Stimulated activated CD8-positive, alpha-beta memory T cell treated with anti-CD3 and anti-CD28 coated beads, Interleukin-7, amount 100 ng/mL, for 4 hours (primary cell): ENCODE measurements at places on chromosomes 13 and 19.

GRCh38 chr19:28737021-28737895 is 475.7 kb downstream of the UQCRFS1 start:
- no peak for DNase-seq

DNA sequence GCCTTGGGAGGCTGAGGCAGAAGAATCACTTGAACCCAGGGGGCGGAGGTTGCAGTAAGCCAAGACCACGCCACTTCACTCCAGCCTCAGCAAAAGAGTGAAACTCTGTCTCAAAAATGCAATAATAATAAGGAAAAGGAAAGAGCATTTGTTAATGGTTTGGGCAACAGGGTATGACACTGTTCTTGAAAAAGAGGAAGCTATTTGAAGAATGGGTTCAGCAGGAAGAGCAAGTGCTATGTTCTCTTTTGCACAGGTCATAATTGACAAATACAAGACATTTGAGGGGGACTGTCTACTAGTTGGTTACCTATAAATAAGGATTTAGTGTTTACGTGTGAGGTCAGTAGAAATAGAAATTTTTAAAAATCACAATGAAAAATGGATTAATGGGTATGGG is 218.3 kb downstream of the DCT start:
- no peak for DNase-seq

DNA sequence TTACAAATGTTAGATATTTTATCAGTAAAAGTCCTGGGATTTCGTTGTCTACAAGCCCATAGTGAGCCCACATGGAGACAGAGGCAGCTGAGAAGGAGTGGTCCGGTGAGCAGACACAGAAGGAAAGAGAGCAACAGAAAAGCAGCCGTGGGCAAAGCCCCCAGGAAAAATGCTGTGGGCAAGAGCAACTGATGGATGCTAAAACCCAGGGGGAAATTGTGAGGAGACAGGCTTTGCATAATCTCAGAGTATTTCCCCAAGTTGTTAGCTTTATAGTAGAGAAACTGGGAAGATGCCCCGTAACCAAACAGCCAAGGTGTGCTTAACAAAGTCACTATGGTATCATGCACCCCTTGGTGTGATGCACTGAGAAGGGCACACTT is 35.1 kb downstream of the GJA3 start:
- no peak for DNase-seq

GRCh38 chr19:9711815-9712214 is 36.9 kb upstream of the ZNF562 start:
- DNase-seq, result no peak

- DNase-seq, result no peak
These were observed 587 bp downstream of the B9D2 start for GRCh38 chr19:41363371-41363752.

GRCh38 chr13:77584106-77584505 is 48.6 kb downstream of the SCEL start:
- no peak for DNase-seq
